C1 segment of cervical spinal cord (tissue), 14 donors: ENCODE measurements at places on chromosomes 4 and X.
A peak's percentile ranks its signal among the peaks of the same experiment; 100 is the strongest.

- no peak for DNase-seq
Observed at GRCh38 chrX:9071031-9071650, 37.2 kb upstream of the FAM9B start.

GRCh38 chr4:187125062-187125461 is 401.4 kb upstream of the FAT1 start:
- no peak for DNase-seq

- DNase-seq = no peak
Observed at GRCh38 chr4:158826882-158827281, 58.1 kb downstream of the FNIP2 start.

DNA sequence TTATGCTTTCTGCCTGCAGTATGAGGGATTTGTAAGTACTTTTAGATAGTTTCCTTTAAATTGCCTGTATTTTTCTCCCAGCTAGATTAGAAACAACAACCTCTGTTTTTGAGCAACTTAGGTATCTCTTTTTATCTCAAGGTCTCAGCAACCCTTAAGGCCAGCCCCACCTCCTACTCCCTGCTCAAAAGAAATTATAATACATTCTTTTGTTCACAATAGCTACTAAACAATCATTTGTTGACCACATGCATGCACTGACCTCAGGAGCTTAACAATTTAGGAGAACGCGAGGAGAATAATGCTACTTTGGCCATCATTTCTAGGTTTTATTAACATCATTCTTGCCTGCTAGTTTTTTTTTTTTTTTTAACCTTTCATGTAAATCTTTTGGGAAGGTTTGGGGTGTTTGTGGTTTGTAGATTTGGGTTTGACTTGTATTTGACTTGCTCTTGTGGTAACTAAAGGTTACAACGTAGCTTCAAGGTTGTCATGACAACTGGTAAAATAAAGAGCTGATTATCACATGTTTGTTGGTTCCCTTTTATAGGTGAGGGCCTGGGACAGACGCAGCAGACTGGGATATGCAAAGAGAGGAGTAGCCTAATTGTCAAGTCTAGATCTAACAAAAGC is 145.4 kb upstream of the PLAC1 start:
- no peak for DNase-seq

DNA sequence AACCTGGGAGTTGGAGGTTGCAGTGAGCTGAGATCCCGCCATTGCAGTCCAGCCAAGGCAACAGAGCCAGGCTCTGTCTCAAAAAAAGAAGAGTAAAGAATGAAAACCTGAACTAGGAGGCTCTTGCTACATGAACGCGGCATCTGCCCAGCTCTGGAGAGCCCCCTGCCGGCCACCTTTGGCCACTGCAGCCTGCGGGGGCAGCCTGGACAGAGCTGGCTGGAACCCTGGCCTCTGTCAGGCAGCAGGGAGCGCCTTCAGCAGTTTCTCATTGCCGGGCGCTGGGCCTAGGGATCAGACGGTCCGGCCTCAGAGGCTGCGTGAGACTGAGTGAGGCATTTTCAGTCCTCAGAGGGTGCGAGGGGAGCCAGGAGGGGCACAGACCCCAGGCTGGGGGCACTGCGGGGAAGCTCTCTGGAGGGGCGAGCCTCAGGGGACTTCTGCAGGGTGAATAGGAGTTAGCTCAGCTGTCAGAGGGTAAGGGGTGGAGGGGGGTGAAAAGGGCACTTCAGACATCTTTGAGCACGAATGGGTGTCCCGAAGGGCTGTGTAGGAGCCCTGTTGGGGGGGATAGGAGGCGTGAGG is 17.5 kb downstream of the DOK7 start:
- DNase-seq = peak; percentile 50

- no peak for DNase-seq
Observed at GRCh38 chr4:121936101-121936500, 15.8 kb downstream of the TRPC3 start.

- no peak for DNase-seq
Observed at GRCh38 chrX:129980540-129981199, 1.8 kb upstream of the BCORL1 start.

- no peak for DNase-seq
Observed at GRCh38 chr4:139550724-139551429, 5.1 kb downstream of the SETD7 start.

GRCh38 chr4:156981262-156981769 is 9.7 kb upstream of the PDGFC start:
- no peak for DNase-seq

DNA sequence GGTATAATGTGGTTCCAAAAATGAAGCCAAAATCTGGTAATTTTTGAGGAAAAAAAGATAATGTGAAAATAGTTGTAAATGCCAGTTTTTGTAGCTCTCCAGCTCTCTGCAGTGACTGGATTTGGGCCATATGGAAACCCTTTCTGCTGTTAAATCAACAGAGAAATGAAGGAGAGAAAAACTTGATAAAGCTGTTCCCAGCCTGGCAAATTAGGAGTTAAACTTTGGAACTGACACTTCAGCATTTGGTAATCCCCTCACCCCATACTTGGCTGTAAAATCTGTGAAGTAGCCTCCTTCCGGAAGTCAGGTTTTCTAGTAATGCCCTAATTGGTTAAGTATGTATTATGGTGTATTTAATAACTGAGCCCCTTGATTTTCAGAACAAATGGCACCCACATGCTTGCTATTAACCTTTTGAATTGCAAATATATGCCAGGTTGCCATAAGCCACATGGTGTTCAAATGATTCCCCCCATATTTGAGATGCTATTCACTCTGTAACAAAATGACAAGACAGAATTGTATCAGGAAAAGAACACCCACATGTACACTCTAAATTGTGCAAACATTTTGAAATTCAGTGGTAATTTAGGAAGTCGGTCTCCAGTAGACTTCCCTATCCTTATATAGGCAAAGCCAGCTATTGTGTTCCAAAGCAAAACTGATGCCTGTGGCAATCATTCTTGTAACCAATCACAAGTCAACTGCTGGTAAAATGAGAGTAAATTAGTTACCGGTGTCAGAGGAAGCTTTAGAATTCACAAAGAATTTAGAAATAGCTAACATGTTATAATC is 96.3 kb upstream of the ADAMTS3 start:
- no peak for DNase-seq

- no peak for DNase-seq
Observed at GRCh38 chr4:137740141-137740540, 207.8 kb upstream of the PCDH18 start.

- DNase-seq = no peak
Observed at GRCh38 chrX:70553516-70553915, 108.9 kb downstream of the DLG3 start.

DNA sequence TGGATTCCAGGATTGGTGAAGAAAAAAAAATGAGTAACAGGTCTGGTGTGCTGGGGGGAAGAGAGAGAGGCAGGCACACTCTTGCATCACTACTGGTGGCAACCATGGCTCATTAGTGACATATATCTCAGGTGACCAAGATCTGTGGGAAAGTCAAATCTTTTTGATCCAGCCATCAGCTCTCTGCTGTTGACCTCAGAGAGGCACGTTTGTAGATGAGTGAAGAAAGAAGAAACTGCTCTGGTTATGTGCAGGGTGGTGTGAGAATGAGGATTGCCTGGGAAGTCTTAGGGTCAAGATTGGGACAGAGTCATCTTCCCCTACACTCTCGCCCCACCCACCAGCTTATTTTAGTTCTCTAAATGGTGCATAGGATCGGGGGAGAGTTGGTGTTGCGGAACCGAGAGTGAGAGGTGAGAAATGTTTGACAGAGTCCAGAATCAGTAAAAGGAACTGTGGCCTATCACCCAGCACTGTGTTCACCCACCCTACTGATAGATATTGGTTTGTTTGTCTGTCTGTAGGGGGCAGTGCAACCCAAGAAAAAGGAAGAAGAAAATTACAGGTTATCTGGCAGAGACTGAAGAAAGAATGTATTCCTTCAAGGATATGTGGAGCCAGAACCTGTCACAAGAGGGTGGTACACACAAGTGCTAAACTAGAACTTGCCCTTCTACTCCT is 21.9 kb downstream of the ARMCX6 start:
- no peak for DNase-seq

GRCh38 chrX:32155044-32155638 is 1056.2 kb downstream of the DMD start:
- DNase-seq = no peak

DNA sequence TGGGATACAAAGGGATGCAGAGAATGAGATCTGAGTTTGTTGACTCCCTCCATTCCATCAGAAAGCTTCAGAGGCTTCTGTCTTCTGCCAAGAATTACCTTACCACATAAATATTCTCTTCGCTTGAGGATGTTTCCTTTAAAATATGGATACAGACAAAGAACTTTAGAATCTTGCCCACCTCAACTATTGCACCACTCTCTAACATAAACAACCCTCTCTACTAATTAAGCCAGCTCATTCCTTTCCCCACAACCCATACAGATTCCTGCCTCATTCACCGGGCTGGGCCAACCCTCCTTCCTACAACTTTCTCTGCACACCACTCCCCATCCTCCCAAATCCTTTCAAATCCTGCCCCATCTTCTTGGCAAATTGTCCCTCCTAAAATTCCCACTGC is 315.8 kb downstream of the RAB28 start:
- DNase-seq = no peak

DNA sequence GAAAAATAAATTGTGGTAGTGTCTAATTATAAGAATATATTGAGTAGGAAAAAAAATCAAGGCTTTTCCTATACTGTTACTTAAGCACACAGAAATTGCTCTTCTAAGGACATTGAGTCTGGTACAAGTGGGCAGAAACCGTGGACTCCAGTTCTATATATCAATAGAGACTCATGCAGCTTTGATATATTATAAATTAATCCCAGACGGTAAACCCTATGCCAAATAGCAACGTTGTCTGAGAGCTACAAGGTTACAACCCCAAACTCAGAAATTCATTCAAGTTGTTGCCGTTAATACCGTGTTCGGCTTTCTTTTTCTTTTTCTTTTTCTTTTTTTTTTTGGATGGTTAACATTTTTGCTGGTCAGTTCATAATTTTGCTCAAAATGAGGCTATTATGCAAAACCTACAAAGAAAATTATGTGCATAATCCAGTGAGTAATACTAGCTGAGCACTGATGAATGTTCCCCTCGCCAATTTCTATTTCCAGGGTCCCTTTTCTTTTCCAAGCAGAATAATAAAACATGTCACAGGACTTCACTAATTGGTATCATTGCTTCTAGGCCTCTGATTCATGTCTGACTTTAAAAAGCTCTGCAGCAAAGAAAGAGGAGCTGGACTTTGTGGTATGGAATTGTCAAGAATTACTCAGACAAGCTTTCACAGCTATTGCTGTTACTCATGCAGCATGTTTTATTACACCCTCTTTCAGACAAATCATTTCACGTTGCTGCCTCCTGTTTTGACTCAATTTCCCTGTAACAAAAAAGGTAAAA is 737.7 kb downstream of the NLGN4X start:
- no peak for DNase-seq

- no peak for DNase-seq
Observed at GRCh38 chr4:154475820-154476219, 15.8 kb downstream of the DCHS2 start.

DNA sequence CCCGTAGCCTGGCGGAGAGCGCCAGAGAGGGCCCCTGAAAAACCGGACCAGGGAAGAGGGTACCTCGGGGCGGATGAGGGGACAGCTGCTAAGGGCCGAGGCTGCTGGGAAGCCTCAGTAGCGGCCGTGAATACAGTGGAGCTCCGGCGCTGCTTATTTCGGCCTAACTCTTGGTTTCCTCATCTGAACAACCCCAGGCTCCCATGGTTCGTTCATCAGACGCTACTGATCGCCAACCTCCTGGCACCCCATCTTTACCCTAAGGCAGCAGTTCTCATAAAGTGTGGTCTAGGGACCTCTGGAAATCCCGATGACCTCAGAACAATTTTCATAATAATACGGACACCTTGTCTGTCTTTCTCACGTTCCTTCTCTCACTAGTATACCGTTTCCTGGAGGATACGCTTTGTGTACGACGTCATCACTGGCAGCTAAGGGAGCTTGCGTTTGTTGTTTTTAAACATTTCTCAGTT is 645 bp upstream of the RAB28 start:
- no peak for DNase-seq

GRCh38 chrX:33273535-33273934 is 62.2 kb upstream of the DMD start:
- DNase-seq = no peak

DNA sequence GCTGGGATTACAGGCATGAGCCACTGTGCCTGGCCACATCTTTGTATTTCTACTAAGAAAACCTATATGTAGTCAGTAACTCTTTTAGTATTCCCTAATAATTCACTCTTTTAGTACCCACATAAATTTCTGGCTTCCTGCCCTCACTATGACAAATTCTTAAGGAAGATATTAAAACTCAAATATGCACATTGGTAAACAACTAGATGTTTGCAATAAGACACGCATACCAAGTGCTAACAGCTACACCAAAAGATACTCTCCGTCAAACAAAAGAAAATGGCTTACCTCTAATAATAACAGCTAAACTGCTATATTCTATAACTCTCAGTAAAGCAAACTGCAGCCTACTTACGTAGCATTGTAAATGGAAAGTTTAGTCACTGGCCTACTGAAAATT is 6.3 kb downstream of the UBA6 start:
- DNase-seq = no peak

DNA sequence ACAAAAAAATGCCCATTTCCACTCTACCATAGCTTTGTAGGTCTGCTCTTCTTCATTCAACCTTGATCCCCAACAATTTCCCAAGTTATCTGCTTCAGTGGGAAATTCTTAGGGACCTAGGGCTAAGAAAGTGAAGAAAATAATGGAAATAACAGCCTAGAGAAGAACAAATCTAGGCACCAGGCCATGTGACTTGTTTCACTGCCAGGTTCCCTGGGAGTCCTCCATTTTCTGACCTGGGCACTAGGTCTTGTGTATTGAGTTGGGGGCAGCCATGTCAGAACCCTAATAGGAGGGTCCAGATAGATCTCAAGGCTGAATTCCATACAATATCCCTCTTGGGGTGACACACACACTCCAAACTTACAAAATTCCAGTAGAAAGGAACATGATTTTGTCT is 194.6 kb upstream of the STK26 start:
- no peak for DNase-seq

DNA sequence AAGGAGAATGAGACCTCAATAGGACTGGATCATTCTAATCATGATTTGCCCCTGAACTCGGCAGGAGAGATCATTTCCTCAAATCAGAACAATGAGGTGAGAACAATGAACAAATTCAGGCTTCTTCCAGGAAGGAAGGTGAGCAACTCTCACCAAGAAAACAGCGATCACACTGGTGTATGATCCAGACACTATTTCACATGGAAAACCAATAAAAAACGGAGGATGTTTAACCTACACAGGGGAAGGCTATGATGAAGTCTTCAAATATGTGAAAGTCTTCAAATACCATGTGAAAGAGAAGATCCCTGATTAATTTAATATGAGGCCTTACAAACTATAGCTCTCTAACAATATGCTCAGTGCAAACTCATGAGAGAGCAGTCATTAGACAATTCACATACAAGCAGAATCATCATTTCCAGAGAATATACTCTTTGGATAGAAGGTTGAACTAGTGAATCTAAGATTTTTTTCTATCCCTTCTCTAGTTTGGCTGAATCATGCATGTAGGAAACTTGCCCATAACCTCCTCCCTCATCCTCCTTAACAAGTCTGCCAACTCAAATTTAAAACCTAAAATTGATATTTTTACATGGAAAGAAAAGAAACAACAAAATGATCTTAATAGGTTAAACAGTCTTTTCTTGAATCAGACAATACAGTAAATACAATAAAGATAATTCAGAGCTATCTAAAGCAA is 122.5 kb downstream of the ADAMTS3 start:
- no peak for DNase-seq

- no peak for DNase-seq
Observed at GRCh38 chr4:121728066-121728465, 31.3 kb upstream of the ANXA5 start.

GRCh38 chr4:174681723-174682300 is 147.2 kb downstream of the GLRA3 start:
- no peak for DNase-seq
